ENCODE measurements at places on chromosomes 7 and 10.
A peak's percentile ranks its signal among the peaks of the same experiment; 100 is the strongest.

- DNase-seq, result no peak
Observed at GRCh38 chr10:3451516-3452172, 279.1 kb upstream of the PITRM1 start.

DNA sequence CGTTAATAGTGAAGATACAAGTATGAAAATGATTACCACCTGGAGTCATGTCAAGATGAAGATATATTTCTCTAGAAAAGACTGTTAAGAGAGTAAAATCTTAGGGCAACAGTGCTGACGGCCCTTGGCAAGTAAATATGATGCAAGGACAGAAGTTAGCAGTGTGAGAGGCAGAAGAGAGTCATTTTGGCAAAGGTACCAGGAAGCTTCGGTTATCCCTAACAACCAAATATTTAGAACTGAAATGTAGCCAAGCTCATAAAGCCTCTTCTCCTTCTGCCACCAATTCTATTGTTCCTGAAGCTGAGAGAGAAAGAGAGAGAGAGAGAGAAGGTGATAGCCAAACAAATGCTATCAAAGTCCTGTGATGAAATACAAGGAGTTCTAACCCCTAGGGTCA lies 109.6 kb downstream of the MACC1 start:
- DNase-seq, result no peak

DNA sequence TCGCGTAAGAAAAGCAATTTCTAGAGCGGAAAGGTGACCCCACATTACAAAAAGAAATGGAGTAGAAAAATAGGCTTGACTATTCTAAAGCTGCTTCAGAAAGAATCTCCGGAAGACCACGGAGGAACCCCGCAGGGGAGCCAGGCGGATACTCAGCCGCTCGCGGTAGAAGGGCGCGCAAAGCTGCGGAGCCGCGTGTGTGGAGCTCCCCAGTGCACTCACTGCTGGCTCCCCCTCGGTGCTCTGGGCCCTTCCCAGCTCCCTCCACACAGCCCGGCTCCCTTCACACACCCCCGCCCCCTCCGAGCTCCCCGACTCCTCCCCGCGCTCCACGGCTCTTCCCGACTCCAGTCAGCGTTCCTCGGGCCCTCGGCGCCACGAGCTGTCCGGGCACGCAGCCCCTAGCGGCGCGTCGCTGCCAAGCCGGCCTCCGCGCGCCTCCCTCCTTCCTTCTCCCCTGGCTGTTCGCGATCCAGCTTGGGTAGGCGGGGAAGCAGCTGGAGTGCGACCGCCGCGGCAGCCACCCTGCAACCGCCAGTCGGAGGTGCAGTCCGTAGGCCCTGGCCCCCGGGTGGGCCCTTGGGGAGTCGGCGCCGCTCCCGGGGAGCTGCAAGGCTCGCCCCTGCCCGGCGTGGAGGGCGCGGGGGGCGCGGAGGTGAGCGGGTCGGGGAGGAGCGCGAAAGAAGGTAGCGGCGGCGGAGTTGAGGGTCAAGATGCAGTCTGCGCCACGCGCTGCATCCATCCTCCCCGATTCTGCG lies at the start of gene STEAP2:
TSS of gene STEAP2 (plus strand) at position 350 of the 758 bp plus-strand sequence. CDS start 13,343 bp downstream, outside the sequence.
- DNase-seq, result no peak

DNA sequence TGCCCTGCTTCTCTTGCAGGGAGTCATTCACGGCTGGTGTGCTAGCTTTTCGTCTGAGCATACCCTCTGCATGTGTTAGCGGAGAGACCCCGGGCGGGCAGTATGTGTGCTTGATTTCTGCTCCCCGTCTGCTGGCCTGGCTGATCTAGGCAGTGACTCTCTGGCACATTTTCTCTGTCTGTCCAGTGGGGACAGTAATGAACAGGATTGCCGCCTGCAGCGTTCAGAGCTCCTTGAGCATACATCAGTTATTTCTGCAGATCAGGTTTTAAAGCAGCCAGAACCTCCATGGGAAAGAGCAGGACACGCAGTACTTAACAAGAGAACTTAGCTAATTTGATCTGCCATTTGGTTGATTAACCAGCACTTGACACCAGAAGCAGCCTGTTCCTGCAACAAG lies 242.5 kb downstream of the CELF2 start:
- DNase-seq, result no peak

DNA sequence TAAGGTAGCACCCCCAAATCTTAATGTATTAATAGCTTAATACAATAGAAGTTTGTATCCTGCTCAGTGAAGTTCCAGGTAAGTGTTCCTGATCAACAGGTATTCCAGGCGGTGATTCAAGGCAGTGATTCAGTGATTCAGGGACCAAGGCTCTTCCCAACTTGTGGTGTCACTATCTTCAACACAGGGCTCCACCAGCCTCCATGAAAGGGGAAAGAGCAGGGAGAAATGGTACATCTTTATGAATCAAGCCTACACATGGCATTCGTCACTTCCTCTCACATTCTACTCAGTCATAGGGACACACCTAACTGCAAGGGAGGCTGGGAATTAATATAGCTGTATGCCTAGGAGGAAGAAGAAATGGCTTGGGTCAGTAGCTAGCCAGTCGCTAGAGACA lies 5.1 kb downstream of the GOLGA7B start:
- DNase-seq, result no peak

DNA sequence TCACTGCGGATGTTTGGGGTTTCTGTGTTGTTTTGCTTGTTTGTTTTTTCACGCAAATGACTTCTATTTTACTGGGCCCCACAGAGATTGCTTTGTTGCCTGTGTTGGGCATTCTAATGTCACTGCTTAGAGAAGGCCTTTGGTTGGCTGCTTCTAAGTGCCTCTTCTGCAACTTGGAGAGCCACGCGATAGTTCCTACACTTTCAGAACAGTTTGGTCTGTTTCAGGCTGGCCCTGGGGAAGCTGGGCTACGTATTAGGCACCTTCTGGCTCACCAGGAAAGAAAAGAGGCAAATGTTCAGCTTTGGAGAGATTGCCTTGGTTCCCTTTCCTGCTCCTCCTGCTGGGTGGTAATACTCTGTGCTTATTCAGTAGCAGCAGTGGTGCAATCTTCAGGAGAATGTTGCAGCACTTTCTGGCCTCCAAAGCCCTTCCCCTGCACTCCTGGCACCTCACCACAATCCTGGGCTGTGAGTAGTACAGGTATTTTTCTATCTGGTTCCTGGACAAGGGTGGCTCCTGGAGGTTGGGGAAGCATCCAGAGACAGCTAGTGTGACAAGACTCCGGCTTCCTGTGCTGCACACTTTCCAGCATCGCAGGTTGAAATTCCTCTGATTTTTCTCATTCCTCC lies 1.2 kb downstream of the ANTXRL start:
- no peak for DNase-seq

- no peak for DNase-seq
Observed at GRCh38 chr7:83934118-83934734, 260.4 kb downstream of the SEMA3A start.

- no peak for DNase-seq
Observed at GRCh38 chr10:99975942-99976809, 33.6 kb downstream of the DNMBP start.

DNA sequence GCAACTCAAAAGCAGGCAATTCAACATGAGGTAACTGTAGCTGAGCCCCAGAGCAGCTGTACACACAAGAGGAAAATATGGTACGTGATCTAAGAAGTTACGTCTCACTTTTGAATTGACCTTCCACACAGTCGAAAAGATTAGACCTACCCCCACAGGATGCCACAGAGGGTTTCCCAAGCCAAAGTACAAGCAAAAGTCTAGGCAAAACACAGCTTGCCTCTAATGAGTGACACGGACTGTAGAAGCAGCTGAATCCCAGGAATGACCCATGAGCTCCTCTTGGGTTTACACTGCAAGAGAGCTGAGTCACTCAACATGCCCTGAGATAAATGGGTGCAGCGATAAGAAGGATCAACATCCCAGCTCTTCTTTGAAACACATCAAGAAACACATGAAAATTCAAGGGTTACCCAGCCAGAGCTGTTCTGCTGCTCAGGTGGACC lies 9.8 kb downstream of the CREB3L2 start:
- peak; percentile 59 for DNase-seq

GRCh38 chr7:111126987-111127386 lies 36.1 kb downstream of the LRRN3 start:
- DNase-seq, result no peak
